ENCODE measurements at places on chromosomes 12 and 14. TPM values are rescaled to one million over a fixed set of nuclear protein-coding genes. Genes with fewer than 3 reads are reported as not detected.

Gene TEX52
- total RNA-seq, result not detected

Gene DUSP6
- total RNA-seq, result 109 TPM

Gene LRP1-AS
- not detected for total RNA-seq

Gene CFAP54
- 3.1 TPM for total RNA-seq

DNA sequence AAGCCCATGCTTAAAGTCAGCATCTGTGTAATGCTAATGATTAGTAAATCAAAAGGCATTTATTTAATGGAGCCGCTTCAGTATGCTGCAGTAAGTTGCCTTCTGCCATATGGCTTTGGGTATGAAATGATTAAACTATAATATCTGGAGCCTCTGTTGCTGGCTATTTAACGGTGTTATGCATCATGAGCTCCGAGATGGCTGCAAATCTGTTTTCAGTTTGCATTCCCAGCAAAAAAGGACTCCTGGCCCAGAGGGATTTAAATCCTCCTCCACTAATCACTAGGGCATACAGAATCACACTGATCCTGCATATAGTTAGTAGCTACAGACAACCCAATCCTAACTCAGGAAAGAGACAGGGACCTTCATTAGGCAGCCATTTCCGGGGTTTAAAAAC lies 171.5 kb upstream of the EEA1 start:
- no peak overlapping the region for H3K4me3 ChIP-seq
- H3K36me3 ChIP-seq, result no peaks in the 10 kb centered on the region
- no peak overlapping the region for H3K27ac ChIP-seq
- no peak for DNase-seq
- H3K4me1 ChIP-seq, result peaks cover 28% of the 10 kb centered on the region
- H3K27me3 ChIP-seq, result no peaks in the 10 kb centered on the region

GRCh38 chr14:99560403-99560802 lies 43.6 kb downstream of the CCDC85C start:
- H3K27me3 ChIP-seq, result no peaks in the 10 kb centered on the region
- no peak overlapping the region for H3K27ac ChIP-seq
- peaks cover 38% of the 10 kb centered on the region for H3K4me1 ChIP-seq
- DNase-seq, result no peak

DNA sequence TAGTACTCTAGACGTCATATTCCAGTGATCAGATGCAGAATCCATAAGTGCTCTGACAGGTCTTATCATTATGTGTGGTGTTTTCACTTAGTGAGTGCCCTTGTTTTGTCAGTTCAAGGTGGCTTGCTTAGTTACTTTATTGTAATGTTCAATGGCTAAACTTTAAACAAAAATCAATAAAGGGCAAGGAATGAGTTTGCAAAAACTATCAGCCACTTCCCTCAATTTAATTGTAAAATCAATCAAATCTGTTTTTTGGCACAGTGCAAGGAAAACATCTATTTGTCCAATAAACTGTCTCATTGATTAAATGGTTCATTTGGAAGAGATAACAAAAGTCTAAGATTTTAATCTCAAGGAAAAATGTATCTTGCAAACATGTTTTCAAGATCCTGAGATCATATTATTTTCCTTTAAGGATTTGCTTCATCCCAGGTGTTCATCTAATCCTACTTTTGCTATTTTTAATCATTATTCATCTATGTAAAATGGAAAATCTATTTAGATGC lies 59.6 kb upstream of the EEA1 start:
- H3K4me1 ChIP-seq, result peaks cover 11% of the 10 kb centered on the region
- H3K4me3 ChIP-seq, result no peak overlapping the region
- no peak for DNase-seq
- H3K27ac ChIP-seq, result no peak overlapping the region
- no peaks in the 10 kb centered on the region for H3K27me3 ChIP-seq

- no peaks in the 10 kb centered on the region for H3K27me3 ChIP-seq
- H3K4me1 ChIP-seq, result no peaks in the 10 kb centered on the region
- no peaks in the 10 kb centered on the region for H3K36me3 ChIP-seq
- H3K4me3 ChIP-seq, result no peak overlapping the region
- DNase-seq, result no peak
Observed at GRCh38 chr14:65604936-65605335, 192.4 kb downstream of the FUT8 start.

DNA sequence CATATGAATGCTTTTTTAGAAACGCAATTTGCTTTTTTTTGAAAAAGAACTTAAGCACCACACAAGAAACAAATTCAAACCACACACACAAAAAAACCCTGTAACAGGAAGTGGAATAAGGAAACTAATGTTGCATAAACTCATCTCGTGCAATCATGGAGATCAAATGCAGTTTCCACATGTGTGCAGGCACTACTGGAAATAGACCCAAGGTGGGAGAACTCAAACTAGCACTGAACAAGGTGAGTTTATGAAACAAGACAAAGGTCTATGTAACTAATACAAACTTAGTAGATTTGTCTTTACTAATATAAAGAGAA lies 17.5 kb downstream of the NIN start:
- peaks cover 31% of the 10 kb centered on the region for H3K36me3 ChIP-seq
- no peak overlapping the region for H3K4me3 ChIP-seq
- H3K27me3 ChIP-seq, result no peaks in the 10 kb centered on the region
- H3K4me1 ChIP-seq, result peaks cover 26% of the 10 kb centered on the region

DNA sequence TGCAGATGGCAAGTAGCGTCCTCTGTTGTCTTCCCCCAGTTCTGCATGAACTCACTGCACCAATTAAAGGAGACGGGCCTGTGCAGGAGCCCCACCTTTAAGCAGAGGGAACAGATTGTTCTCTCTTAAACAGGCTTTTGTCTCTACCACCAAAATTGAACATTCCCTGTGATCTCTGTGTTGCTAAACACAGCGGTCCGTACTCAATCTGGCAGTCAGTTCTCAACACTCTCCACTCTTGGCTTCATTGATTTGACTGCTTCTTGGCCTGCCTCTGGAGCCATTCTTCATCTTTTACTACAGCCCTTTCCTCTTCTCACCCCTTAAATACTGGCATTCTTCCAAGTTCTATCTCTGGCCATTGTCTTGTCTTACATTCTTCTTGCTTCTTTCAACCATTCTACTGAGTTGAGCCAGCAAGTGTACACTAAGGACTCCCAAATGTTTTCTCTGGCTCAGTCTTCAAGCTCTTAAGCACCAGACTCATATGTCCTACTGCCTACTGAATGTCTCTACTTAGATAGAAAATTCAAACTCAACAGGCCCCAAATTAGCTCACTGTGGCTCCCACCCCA lies 8.0 kb upstream of the NT5DC3 start:
- no peak overlapping the region for H3K27ac ChIP-seq
- no peaks in the 10 kb centered on the region for H3K27me3 ChIP-seq
- no peak for DNase-seq
- no peak overlapping the region for H3K4me3 ChIP-seq
- peaks cover 28% of the 10 kb centered on the region for H3K4me1 ChIP-seq

GRCh38 chr12:64088431-64089349 lies 133.4 kb downstream of the KICS2 start:
- no peak overlapping the region for H3K4me3 ChIP-seq
- peaks cover 15% of the 10 kb centered on the region for H3K4me1 ChIP-seq
- H3K36me3 ChIP-seq, result peaks cover 7% of the 10 kb centered on the region
- H3K27ac ChIP-seq, result no peak overlapping the region

All from neural crest cell (in vitro differentiated cells).